ENCODE measurements at places on chromosomes 7 and 10.

GRCh38 chr7:149292462-149292823 lies 30.4 kb downstream of the ZNF783 start:
- no peak for DNase-seq

DNA sequence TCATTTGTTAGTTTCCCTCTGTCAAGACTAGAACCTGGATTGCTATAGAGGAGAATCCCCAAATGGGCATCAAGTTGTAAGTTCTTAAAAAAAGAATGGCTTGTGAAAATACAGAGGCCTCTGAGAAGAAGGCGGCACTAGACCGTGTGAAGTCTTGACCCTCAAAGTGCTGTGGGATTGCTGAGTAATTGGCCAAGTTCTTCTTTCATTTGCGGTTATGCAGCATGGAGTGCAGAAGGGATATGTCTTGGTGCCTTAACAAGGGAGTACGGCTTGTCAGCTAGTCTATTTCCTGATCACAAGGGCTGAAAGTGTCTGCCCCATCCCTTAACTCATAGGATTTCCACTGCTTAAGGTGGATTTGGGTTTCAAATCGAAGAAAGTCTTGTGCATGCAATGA lies 81.2 kb downstream of the MKX start:
- no peak for DNase-seq

DNA sequence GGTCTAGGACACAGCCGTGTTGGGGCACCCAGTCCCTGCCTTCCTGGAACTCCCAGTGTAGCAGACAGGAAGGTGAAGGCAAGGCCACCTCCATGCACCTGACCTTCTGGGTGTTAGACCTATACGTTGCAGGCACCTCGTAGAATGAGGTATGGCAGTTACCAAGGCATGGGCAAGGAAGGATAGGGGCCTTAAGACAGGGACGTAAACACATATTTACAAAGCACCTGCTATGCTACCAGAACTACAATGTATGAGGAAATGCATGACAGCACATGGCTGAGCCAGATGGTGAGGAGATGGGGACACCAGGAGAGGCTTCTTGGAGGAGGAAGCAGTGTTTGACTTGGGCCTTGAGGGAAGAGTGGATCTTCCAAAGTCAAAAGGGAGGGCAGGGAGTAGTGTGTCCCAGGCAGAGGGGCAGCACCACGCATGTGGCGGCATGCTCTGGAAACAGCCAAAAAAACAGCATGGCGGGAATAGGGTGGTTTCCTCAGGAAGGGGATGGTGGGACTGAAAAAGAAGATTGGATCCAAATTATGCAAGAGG lies 231.2 kb downstream of the FANK1 start:
- no peak for DNase-seq

DNA sequence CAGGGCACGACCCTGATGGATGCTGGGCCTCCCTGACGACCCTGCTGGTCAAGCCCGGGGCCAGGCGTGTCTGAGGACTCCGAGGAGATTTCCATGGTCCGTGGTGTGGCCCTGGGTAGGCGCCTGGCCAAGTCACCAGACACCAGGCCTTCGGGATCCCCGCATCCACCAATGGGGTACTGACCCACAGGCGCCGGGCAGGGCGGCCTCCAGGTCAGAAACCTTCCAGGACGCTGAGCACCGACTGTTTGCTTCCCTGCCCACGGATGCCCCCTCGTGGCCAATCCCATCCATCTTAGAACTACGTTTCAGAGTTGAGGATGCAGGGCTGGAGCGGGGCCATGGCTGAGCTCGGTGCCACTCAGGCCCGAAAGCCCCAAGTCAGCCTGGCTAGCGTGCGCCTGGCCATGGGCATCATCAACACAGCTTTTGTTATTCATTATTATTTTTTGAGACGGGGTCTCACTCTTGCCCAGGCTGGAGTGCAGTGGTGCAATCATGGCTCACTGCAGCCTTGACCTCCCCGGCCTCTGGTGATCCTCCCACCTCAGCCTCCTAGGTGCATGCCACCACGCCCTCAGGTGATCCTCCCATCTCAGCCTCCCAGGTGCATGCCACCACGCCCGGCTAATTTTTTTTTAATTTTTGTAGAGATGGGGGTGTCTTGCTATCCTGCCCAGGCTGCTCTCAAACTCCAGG lies 7.1 kb upstream of the AMZ1 start:
- DNase-seq: no peak

DNA sequence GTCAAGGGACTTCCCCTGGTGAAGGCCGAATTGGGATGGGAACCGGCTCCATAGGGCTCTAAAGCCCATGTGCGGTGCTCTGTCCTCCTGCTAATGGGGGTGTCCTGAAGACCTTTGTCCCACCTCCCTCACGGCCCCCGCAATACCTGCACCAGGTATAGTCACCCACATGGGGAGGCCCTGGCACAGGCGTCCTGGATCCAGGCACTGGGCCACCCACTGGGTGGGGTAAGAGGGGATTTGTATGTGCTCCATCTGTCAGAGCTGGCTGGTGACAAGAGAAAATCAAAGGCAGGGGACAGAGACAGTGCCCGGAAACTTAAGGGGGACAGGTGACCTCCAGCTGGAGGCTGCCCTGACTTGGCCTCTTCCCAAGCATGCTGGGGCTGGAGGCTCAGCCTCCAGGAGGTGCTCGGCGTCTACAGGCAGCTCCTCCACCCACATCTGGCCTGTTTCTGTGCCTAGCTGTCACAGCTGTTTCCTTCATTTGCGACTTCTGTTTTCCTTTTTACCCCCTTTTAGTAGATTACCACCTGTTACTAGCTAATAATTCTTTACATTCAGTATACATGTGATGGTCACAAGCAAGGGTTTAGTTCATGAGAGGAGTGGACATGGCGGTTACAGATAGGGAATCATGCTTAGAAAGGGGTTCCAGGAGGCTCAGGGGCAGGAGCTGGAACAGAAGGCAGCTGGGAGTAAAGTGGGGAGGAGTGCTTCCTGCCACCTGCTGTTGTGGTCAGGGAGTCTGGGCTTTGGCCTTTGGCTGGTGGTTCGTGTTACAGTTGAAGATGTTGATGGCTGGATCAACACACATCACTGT lies 2.3 kb upstream of the CUZD1 start:
- DNase-seq: no peak

GRCh38 chr7:54116956-54117355 lies 425.2 kb upstream of the VSTM2A start:
- no peak for DNase-seq

DNA sequence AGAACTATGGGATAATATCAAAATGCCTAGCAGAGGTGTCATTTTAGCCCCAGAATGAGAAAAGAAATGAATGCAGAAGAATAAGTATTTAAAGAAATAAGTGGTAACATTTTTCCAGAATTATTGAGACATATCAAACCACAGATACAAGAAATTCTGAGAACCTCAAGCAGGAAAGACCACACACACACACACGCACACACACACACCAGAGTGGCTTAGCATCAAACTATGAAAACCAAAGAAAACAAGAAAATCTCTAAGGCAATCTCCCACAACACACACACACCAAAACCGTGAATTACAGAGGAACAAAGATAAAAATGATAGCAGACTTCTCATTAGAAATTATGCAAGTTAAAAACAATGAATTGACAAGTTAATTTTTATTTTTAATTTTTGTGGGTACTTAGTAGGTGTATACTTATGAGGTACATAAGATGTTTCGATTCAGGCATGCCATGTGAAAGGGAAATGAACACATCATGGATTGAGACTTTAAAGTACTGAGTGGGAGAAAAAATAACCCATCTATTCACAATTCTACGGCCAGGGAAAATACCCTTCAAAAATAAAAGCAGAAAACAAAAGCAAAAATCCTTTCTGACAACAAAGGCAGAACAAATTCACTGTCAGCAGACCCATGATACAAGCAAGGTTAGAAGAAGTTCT lies 14.6 kb downstream of the PPIF start:
- DNase-seq: no peak

- no peak for DNase-seq
Measured at GRCh38 chr10:78813998-78814399, 254.8 kb upstream of the ZMIZ1 start.

DNA sequence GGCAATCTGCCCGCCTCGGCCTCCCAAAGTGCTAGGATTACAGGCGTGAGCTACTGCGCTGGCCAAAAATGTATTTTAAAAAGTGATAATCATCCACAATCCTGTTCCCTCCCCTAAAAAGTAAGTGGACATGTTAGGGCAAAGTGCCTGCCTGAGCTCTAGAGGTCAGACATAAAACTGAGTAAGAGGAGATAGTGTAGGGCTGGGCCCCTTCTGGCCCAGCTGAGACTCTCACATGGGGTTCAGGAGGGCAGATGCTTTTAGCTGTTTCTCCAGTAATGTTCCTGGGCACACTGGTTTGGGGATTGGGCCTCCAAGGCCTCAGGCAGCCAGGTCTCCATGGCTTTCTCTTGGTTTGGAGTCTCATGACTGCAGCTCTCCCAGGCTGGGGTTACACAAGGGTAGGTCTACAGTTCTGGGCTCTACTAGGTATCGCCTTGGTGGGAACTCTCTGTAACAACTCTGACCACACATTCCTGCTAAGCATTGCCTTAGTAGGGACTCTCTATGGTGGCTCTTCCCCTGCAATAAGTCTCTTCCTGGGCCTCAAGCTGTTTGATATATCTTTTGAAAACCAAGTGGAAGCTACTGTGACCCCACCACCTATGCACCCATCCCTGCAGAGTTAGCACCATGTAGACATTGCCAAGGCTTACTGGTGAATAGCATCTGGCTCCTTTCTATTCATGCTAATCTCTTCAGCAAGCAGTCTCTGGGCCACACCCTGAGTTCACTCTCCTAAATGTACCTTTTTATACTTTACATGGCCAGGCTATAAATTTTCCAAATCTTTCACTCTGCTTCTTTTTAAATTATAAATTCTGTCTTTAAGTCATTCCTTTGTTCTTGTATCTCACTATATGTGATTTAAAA lies 6.9 kb upstream of the NUDCD3 start:
- DNase-seq: no peak

- DNase-seq: peak; percentile 37
Measured at GRCh38 chr7:17130281-17131059, 168.0 kb upstream of the AHR start.

DNA sequence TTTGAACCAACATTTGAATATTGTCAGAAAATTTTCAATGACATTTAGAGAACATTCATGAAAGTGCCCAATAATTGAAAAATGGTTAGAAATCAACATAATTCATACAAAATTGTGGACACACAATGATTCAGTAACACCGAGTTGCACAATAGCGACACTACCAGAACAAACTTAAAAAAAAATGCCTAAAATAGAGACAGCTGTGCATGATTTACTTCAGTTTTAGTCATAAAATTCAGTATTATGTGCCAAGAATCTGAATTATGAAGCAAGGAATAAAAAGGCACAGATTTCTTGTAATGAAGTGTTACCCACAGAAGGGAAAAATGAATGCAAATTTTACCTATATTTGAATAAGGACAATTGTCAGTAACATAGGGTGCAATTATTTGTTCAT lies 396.0 kb downstream of the SEMA3D start:
- peak; percentile 75 for DNase-seq

GRCh38 chr7:94838717-94839116 lies 68.7 kb upstream of the PPP1R9A start:
- no peak for DNase-seq

- DNase-seq: peak; percentile 96
Measured at GRCh38 chr7:47622946-47623640, 41.2 kb upstream of the TNS3 start.

DNA sequence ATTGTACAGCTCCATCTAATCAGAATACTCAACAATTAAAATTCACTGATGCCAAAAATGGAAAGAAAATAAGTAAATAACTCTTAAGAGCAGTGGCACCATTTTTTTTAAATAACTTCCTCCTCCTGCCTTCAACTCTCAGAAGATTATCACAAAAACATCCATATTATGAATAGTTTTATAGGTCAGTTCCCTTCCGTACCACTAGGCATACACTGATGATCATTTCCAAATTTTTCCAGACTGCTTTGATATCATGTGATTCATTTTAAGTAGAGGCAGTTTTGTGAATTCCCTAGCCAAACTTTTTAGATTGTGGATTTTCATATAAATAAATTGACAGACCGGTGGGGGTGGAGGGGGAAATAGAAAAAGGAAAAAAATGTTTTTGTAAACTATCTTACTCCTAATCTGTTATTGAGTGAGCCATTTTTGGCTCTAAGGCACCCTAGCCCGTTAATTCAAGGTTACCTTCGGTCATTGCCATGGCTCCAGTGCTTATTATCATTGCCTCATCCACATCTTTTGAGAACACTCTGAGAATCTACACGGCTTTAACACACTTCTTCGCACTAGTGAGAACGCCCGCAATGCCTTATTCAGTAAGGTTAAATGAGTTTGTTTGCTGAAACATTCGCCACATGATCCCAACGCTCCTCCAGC lies 1.0 kb downstream of the FAM107B start:
- DNase-seq: no peak

DNA sequence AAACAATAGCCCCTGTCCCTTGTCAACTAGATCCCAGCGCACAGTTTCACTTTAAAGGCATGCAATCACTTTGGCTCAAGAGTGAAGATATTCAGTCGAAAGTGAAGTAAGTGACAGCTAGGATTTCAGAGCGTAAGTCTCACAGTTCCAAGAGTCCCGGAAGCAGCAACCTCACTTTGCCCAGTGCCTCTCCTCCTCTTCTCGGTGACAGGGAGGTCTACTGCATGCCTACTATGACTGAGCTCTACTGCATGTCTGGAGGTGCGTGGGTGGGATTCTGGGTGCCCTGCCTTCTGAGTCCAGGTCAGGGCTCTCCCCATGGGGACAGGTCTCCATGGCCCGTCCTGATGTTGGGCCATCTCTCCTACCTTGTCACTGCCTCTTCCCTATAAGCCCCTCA lies 17.0 kb downstream of the PRKCQ start:
- DNase-seq: no peak

- DNase-seq: no peak
Measured at GRCh38 chr10:26700884-26701630, 3.6 kb downstream of the PDSS1 start.

DNA sequence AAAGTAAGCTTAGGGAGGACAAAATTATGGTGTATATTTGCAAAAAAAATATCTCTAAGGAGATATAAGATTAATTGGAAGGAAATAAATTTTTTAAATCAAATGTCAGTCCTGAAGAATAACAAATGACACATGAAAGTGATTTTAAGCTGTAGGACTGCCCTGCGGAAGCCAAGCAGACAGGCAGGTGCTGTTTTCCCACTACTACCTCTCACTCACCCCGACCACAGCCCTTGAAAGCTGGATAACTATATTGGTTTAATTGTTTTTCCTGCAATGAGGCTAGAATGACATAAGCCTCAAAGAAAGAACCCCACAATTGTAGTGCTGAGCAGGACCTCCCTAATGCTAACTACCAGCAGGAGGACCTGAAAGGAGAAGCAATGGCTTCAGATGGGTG lies 68.6 kb upstream of the VIPR2 start:
- DNase-seq: no peak

GRCh38 chr7:2803342-2803692 lies 40.8 kb downstream of the GNA12 start:
- no peak for DNase-seq

- DNase-seq: no peak
Measured at GRCh38 chr7:78993341-78993740, 460.1 kb downstream of the MAGI2 start.

GRCh38 chr7:92622030-92622429 lies 31.8 kb upstream of the FAM133B start:
- no peak for DNase-seq

- DNase-seq: no peak
Measured at GRCh38 chr7:134374291-134374690, 57.6 kb upstream of the SLC35B4 start.

GRCh38 chr10:111716032-111716431 lies 467.5 kb downstream of the GPAM start:
- no peak for DNase-seq

- DNase-seq: no peak
Measured at GRCh38 chr7:14021069-14021468, 31.6 kb upstream of the ETV1 start.

GRCh38 chr10:34748357-34748756 lies 66.7 kb downstream of the PARD3 start:
- DNase-seq: no peak

- DNase-seq: no peak
Measured at GRCh38 chr10:7957591-7957990, 96.9 kb upstream of the GATA3 start.

Measured in fibroblast of skin of left quadriceps (primary cell).